ENCODE measurements at places on chromosomes 3 and 15.

DNA sequence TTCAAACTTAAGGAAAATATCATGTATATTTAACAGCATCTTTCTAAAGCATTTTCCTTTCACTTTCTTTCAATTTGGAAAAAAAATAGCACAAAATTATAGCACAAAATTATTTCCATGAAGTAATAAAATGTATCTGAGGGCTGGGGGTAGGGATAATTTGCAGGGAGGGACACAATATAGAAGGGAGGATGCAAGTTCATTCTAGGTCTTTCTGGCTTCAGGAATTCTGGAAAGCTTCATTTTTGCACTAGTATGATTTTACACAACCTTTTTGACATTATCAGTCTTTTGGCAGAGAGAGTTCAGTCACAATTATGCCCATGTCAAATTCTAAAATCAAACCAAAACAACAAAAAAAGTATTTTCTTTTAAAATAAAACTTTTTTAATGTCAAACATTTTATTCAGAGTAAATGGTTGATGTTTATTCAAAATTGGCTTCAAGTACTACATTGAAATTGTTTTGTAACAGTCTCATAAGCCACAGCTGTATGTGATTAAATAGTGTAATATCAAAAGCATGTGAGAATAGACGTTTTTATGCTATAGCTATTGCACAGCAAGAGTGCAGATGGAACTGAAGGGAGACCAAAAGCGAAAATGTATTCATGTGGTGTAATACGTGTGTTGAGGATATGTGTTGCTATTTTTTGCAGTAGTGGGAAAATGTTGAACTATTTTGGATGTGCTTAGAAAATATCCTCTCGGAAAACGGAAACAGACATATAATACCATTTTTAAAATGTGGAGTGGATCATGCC lies 5.8 kb downstream of the RBMS3 start:
- no peak for DNase-seq

- no peak for DNase-seq
These were observed 30.3 kb upstream of the HHATL start for GRCh38 chr3:42732829-42733459.

DNA sequence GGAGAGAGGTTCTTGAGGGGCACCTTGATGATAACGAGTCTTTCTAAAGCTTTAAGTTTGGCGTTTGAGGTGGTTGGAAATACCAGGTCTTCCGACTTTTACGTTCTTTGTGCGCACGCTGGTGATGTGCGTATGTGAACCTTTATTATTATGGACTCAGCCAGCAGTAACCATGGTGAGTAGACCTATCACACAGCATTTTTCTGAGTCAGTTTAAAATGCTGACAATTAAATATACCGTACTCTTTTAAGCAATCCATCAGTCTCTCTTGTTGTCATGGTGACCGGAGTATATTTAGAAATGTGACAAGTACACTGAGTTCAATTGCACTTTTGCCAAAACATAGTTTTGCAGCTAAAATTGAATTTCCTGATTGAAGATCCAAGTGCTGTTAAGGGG lies 172.2 kb downstream of the LPP start:
- DNase-seq = no peak

GRCh38 chr3:122493296-122493695 lies 21.4 kb downstream of the KPNA1 start:
- no peak for DNase-seq

- no peak for DNase-seq
These were observed 66.6 kb upstream of the UMPS start for GRCh38 chr3:124663690-124664089.

DNA sequence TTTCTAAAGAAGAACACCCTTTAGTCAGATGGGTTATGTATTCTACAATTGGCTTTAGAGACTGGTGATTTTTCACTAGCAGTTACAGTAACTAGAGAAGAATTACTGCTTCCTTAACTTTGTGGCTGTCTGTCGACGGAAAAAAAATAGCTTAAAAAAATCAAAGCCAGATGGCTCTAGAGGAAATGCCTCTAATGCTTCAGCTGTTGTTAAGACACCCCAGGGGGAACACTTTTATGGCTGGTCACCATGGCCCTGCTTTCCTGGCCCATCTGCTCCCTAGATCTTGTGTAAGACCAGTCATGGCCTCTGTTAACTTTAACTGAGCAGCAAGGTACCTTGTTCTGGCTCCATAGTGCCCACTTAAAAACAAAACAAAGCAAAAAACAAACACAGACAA lies 198.6 kb upstream of the PLSCR5 start:
- no peak for DNase-seq

DNA sequence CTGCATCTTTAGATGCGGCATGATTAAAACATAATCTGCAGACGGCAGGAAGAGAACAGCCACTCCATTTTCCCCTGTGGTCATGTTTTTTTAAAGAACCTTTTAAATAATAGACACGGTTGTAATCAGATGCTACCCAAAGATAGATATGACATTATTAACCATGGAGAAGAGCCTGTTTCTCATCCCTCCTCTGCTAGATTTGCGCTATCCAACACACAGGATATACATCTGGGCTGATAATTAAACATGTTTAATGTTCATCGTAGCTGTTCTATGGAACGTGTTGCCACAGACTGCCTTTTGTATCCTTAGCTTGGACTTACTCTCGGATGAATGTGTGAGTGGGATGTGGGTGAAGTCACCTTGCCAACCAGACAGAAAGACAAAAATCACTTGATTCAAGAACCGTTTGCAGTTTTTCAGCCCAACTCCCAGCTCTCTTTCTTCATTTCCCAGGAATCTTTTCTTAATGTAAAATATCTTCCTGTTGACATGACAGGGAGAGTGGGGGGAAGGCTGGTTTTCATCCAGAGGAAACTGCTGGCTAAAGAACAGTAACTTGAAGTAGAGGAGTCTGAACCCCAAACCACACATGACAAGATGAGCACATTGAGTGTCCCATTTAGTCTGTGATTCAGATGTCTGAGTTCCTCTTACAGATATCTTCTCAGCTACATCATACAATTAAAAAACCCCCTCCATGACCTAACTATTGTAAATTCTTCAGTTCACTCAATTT lies 118.6 kb upstream of the PRICKLE2 start:
- DNase-seq = no peak

- DNase-seq = no peak
These were observed 459.4 kb upstream of the PROK2 start for GRCh38 chr3:72244396-72244795.

GRCh38 chr3:100536093-100536492 lies 43.7 kb downstream of the TMEM45A start:
- DNase-seq = no peak

DNA sequence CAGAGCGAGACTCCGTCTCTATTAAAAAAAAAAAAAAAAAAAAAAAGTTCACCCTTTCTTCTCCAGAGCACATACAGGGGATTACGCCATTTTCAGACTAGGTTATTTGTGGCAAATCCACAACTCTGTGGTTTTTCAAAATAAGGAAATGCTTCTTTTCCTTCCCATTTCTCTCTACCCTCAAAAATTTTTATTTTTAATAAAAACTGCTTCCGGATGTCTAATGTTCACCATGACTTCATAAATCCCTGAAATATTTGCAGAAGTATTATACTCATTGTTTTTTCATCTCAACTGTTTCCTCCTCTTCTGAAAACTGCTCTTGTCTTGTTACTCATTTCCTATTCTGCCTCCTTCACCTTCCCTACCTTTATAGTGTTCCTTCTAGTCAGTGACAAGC lies 45.0 kb upstream of the SLC12A8 start:
- no peak for DNase-seq

DNA sequence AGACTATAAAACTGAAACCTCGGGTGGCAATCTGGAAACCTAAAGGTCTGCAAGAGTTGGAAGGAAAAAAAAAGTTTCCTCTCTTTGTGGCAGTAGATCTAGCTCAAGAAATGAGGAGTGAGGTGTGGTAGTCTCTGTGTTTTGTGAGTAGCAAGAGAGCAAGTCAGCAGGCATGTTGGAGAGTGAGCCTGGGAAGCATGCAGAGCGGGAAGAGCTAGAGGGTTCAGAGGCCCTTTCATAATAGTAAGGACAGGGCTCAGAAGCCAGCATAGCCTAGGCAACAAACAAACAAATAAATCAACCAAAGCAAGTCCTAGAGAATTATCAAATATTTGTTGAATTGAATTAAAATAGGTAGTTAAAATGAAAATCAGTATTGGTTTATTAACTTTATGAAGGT lies 189.7 kb upstream of the CBLB start:
- DNase-seq = no peak

DNA sequence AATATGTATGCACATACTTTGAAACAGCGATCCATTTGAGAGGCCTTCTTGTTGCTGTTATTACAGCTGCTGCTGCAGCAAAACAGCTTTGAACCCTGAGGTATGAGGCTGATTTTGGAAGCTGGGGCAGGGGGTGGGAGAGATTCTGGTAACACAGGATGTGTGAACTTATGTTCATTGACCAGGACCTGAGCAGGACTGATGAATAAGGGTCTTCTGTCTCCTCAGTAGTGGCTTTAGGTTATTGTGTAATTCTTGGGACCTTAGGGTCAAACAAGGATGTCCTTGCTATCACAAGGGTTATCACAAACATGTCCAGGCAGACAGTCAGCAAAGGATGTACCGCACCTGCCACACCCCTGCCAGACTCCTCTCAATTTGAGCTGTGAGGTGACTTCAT lies 41.6 kb downstream of the CTDSPL start:
- DNase-seq = no peak

DNA sequence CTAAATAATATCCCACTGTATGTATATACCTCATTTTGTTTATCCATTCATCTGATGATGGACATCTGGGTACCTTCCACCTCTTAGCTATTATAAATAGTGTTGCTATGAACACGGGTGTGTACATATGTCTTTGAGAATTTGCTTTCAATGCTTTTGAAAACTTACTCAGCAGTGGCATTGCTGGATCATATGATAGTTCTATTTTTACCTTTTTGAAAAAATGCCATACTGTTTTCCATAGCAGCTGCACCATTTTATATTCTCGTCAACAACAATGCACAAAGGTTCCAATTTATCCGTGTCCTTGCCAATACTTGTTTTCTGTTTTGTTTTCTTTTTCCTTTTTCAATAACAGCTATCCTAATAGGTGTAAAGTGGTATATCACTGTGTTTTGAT lies 77.1 kb downstream of the PEAK1 start:
- no peak for DNase-seq

- DNase-seq = no peak
These were observed 982.9 kb downstream of the TUSC7 start for GRCh38 chr3:117692416-117692995.

DNA sequence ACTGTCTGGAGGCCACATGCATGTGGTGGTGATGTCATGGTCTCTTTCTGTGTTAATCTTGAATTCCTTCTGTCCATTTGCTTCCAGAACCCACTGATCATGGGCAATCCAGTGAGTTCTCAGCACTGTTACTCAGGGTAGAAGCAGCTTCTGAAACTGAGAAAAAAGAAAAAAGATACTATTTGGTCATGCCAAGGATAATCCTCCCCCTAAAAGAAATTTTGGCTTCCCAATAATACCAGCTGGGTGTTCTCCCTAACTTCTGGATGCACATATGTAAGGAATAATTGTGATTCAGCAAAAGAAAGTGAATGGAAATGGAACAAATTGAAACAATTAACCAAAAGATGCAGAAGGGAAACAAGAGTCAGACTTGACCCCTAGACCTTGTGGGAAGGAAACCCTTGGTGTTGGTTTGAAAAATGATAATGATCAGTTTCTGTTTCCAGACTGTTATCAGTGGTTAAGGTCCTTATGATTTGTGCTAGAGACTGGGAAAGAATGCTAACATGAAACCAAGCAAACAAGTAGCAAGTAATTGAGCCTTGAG lies 92.3 kb downstream of the RBMS3 start:
- DNase-seq = no peak

All from spleen (tissue), 13 donors.